ENCODE measurements at places on chromosomes 7 and 10.
A peak's percentile ranks its signal among the peaks of the same experiment; 100 is the strongest.

- DNase-seq = no peak
Measured at GRCh38 chr10:129546106-129546505, 79.1 kb downstream of the MGMT start.

GRCh38 chr7:74299401-74299800 is 10.2 kb downstream of the CLIP2 start:
- no peak for DNase-seq

GRCh38 chr7:128944487-128945236 is 6.9 kb downstream of the IRF5 start:
- no peak for DNase-seq

- peak; percentile 71 for DNase-seq
Measured at GRCh38 chr7:115009736-115010440, 88.0 kb downstream of the MDFIC start.

DNA sequence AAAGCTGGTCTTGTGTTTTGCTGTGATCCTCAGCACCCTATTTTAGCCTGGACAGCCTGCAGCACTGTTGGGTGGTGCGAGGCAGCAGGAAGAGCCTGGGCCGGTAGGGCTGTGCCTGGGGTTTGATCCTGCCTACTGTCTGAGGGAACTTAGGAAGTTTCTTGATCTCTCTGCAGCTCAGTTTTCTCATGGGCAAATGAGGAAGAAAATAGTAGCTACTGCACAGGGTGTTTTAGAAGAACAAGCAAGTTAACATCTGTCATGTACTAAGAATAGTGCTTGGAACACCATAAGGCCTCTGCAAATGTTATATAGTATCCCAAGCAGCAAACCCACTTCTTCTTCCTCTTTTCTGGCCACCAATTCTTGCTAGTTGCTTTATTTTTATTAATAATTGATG is 12.0 kb upstream of the AGR2 start:
- no peak for DNase-seq

All from AG09309 (cell line).